ENCODE measurements at places on chromosomes 7 and 10.

DNA sequence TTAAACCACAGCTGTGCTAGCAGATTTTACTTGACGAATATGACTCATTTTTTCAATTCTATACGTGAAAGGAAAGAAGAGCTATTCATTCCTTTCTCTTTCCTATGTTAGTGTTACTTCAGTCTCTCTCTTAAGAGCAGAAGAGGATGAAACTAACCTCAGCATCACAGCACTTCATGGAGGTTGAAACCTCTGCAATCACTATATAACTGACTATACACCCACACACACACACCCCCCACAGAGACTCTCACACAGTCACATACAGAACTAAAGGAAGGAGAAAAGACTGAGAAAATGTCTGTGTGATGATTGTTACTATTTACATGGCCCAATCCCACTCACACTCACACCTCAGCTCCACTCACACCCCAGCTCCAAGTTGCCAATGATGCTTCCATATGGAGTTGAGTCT, 104.2 kb downstream of the KIF20B start:
- DNase-seq, result no peak

- no peak for DNase-seq
These were observed 9.6 kb downstream of the PDZD8 start for GRCh38 chr10:117365612-117366011.

GRCh38 chr7:19749658-19750057, 23.8 kb downstream of the TMEM196 start:
- no peak for DNase-seq

DNA sequence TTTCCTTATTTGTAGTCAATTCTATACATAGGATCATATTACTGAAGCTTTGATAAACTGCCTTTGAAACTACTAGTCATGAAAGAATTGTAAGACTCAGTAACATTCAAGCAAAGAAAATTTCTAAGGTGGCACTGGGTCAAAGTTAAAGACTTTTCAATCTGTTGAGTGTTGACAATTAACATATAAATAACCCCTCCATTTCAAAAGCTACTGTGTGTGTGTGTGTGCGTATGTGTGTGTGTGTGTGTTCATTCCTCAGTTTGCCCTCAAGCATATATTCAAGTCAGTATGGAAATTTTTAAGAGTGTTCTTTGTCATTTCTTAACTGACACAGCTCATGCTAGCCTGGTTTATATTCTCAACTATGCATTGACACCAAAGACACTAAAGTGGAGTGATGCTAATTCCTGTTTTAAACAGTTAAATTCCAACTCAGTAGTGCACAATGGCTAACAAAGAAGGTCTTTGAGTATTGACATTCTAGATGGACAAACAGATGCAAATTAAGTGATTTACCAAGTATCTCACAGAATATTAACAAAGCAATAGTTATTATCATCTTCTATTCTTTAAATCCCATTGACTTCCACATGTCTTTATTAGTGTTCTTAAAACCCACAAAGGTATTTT, 314.8 kb upstream of the GRM3 start:
- no peak for DNase-seq

DNA sequence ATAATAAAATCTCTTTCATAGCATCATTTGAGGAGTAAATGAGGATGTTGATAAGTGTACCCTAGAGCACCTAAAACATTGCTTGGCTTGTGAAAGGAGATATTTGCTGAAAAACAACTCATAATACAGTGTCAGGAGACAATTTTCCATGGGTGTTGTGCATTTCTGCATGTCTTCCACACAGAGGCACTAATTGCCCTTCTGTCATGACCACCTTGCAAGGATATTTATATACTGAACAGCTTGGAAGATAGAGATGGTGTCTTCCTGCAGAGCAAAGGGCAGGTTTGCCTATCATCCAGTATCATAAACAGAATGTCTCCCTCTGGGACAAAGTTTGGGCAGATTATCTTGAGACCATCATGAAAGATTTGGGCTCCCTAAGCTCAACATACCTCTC, 495.2 kb upstream of the LRRN3 start:
- DNase-seq, result no peak

DNA sequence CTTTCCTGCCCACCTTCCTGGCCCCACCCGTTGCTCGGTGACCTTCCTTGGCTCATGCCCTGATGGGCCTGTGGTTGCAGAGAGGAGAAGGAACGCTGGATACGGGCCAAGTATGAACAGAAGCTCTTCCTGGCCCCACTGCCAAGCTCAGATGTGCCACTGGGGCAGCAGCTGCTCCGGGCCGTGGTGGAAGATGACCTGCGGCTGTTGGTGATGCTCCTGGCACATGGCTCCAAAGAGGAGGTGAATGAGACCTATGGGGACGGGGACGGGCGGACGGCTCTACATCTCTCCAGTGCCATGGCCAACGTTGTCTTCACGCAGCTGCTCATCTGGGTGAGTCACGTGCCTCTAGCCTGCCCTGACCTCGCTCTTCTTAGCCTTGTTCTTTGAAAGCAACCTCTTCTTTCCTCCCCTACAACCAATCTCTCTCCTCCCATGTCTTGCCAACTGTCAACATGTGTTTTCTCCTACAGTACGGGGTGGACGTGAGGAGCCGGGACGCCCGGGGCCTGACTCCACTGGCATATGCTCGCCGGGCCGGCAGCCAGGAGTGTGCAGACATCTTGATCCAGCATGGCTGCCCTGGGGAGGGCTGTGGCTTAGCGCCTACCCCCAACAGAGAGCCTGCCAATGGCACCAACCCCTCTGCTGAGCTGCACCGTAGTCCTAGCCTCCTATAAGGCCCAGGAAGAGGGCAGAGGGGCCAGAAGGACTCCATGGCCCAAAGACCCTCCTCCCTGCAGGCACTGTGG, 24.1 kb downstream of the GBX1 start:
- no peak for DNase-seq

DNA sequence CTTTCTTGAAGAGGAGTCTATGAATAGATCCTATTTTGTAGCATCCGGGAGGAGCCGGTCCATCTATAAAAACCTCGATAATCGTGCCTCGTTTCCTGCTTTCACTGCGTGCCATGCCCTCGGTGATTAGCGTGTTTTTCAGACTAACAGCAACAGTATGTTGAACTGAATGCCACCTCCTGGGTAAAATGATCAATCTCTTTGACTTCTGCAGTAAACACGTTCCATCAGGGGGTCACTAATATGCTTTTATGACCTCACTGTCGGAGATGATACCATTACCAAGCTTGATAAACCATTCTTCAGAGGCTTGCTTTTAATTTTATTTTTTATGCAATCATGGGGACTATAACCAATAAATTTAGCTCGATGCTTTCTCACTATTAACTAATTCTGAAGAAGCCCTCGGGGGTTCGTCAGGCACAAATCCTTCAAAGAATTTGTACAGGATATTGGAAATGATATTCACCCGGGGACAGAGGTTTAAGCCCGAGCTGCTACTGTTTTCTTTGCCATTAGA, 228.3 kb downstream of the ADARB2 start:
- DNase-seq, result no peak

DNA sequence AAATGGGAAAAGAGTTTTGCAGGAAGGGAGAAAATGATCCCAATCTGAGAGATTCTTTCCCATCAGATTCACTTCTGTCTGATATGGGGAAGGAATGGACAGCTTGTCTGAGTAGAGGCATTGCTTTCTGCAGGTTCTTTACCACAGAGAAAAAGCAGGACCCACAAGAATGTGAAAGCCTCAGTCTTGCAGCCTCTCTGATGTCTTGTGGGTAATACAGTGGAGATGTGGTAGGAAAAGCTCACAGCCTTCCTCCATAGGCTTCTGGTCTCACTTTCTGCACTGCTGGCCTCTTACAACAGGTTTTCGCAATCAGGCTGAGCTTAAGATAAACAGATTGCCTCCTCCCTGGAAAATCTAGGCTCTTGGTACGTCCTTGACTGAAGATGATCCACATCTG, 551 bp downstream of the IFIT1 start:
- no peak for DNase-seq

DNA sequence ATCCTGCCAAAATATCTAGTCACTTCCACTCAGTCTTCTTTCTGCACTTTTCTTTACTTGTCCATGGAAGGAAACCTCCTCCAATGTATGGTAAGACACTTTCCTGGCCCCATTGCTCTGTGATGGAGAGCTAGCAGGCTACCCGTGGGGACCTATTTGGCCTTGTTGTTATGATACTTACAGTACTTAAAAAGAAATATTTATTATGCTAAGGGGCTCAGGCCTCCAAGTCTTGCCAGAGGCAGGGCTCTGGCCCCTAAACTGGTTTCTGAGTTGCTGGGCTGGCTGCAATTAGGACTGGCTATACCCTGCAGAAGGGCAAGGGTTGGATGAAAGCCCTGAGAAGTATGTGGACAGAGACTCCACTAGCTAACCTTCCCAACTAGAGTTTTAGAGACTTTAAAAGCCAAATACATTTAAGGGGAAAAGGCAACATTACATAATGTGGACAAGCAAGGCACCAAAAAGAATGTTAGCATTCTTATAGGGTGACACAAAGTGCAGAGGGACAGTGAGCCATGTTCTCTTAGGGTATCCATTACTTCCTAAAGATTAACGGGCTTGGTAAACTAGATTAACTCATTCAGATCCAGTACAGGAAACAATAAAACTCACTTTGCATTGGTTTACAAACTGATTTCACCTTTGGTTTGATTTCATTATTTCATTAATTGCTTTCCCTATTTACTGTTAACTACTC, 84.9 kb upstream of the INHBA start:
- no peak for DNase-seq

GRCh38 chr7:139725077-139725476, 52.7 kb downstream of the HIPK2 start:
- DNase-seq, result no peak

GRCh38 chr7:75798770-75799169, 14.8 kb downstream of the CCL24 start:
- DNase-seq, result no peak

- DNase-seq, result no peak
These were observed 133.5 kb upstream of the FEZF1 start for GRCh38 chr7:122438006-122438405.

- DNase-seq, result no peak
These were observed 629.3 kb upstream of the NRP1 start for GRCh38 chr10:33963729-33964128.

- DNase-seq, result no peak
These were observed 249.6 kb downstream of the GPAM start for GRCh38 chr10:111933937-111934336.

- no peak for DNase-seq
These were observed 35.2 kb upstream of the ITGA8 start for GRCh38 chr10:15754937-15755336.

GRCh38 chr10:89147256-89147655, 59.9 kb downstream of the CH25H start:
- DNase-seq, result no peak

- no peak for DNase-seq
These were observed 57.2 kb downstream of the AKR1E2 start for GRCh38 chr10:4883079-4883739.

- DNase-seq, result no peak
These were observed 63.8 kb downstream of the ICA1 start for GRCh38 chr7:8197994-8198698.

DNA sequence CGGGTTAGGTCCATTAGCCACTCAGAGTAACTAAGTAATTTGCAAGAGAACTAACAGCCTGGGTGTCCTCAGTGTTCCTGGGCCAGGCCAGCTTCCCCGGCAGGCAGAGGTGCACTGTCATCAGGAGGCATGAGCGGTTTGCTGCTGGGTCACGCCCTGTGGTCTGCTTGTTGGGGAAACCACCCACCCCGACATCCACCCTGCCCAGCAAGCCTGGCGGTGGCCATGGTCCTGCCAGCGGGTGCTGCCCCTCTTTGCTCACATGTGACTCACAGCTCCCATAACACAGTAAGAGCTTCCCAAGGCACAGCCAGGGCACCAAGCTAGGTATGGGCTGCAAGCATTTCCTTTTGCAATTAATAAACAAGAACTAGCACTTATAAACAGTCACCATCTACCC, 75.9 kb downstream of the RGS10 start:
- no peak for DNase-seq

DNA sequence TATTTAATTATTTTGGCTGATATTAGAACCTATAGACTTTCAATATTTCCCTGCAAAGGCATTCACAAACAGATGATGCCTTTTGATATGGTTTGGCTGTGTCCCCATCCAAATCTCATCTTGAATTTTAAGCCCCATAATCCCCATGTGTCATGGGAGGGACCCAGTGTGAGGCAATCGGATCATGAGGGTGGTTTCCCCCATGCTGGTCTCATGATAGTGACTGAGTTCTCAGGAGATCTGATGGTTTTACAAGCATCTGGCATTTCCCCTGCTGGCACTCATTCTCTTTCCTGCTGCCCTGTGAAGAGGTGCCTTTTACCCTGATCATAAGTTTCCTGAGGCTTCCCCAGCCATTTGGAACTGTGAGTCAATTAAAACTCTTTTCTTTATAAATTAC, 9.3 kb upstream of the PNLIPRP3 start:
- DNase-seq, result no peak

GRCh38 chr10:110353244-110354119, 48.8 kb upstream of the SMNDC1 start:
- DNase-seq, result no peak

- DNase-seq, result no peak
These were observed 4.8 kb upstream of the CHN2 start for GRCh38 chr7:29189743-29190201.

DNA sequence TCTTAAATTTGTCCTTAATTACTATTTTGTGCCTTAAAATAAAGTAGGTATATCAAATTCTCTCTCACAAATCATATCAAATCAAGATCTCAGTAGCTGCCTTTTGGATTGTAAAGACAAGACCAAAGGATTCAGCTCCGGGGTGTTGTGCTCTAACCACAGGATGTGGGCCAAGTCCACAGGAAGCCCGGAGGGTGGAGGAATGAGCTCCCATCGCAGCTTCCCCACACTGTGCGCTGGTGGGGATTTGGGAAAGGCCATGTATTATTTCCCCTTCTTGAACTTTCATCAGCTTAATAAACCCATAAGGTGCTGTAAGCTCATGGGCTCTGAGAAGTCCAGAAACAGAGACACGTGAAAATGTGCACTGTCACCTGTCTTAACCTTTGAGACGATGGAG, 241.6 kb upstream of the TCERG1L start:
- no peak for DNase-seq

DNA sequence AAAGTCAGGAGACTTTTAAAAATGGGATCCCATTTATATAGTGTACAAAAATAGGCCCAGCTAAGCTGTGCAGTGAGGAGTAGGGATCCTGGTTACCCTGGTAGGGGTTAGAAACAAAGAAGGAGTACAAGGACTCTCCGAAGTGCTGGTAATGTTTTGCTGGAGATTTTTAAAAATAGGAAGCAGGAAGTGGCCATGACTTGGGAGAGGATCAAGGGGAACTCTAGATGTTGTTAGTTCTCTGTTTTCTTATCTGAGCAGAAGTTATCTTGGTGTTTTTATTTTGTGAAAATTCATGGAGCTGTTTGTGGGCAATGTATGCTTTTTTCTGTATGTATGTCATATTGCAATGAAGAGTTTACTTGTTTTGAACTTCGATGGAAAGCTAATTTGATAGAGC, 373.9 kb downstream of the SFMBT2 start:
- no peak for DNase-seq

Measured in mesenteric fat pad (tissue), 1 donor.